AG04449 (cell line): ENCODE measurements at places on chromosomes 13 and 19.

- DNase-seq: no peak
These were observed at the start of gene NDUFA11 for GRCh38 chr19:5903624-5904351. Gene NDUFA11, minus strand, starts transcription at chr19:5903790. Its CDS starts 82 bp downstream, at chr19:5903708.

GRCh38 chr13:109790942-109791605, 4.7 kb upstream of the IRS2 start:
- DNase-seq: no peak

GRCh38 chr19:33325920-33326319, 23.6 kb upstream of the CEBPA start:
- DNase-seq: no peak

GRCh38 chr19:12997967-12998940, 3.0 kb downstream of the NFIX start:
- DNase-seq: no peak

DNA sequence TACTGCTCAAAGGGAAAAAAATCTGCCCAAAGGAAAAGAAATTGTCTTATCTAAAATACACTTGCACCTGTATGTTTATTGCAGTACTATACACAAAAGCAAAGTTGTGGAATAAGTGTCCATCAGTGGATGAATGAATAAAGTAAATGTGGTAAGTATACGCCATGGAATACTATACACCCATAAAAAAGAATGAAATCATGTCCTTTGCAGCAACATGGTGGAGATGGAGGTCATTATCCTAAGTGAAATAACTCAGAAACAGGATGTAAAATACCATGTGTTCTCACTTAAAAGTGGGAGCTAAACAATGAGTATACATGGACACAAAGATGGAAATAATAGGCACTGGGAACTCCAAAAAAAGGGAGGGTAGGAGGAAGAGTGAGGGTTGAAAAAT, 3.8 kb upstream of the MUC16 start:
- no peak for DNase-seq

- no peak for DNase-seq
These were observed 1654.4 kb upstream of the SPRY2 start for GRCh38 chr13:81995316-81995715.

DNA sequence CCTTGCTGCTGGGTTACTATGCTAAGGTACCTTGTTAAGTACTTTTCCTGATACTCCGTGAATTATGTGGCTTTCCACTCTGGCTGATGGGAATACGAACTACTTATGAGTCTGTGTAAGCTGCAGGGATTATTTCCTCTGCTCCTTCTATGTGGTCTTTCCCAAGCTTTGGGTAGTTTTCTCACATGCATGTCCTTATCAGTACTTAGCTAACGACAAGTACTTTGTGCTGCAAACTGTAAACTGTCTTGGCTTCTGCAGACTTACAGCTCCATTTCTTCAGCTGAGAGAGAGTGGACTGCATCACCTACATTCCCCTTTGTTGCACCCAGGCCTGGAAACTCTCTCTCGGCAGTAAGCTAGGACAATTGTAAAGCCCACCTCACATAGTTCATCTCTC, 76.6 kb downstream of the FGF9 start:
- DNase-seq: no peak

- no peak for DNase-seq
These were observed 1.3 kb upstream of the HNRNPL start for GRCh38 chr19:38850976-38851621.

- no peak for DNase-seq
These were observed 37.7 kb upstream of the CYP4F8 start for GRCh38 chr19:15577184-15577771.

GRCh38 chr19:1673645-1674292, 21.4 kb upstream of the TCF3 start:
- DNase-seq: no peak

DNA sequence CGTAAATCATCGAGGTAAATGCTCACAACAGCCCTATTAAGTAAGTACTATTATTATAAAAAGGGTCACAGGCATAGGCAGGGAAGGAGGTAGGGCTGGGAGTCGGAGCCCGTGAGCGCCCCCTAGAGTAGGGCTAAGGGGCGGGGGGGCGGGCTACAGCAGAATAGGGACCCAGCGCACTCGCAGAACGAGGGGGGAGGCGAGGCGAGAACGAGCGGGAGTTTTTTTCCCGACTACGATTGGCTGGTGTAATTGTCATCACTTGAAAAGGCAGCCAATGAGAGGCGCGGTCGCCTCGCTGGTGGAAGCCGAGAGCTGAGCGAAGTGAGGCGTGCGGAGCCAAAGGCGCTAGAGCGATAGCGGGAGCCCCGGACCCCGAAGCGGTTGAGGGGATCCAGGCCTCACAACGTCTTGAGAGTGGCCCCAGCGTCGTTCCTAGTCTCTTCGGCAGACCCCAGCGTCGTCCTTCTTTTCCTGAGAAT, 24.2 kb downstream of the KEAP1 start:
- DNase-seq: no peak

DNA sequence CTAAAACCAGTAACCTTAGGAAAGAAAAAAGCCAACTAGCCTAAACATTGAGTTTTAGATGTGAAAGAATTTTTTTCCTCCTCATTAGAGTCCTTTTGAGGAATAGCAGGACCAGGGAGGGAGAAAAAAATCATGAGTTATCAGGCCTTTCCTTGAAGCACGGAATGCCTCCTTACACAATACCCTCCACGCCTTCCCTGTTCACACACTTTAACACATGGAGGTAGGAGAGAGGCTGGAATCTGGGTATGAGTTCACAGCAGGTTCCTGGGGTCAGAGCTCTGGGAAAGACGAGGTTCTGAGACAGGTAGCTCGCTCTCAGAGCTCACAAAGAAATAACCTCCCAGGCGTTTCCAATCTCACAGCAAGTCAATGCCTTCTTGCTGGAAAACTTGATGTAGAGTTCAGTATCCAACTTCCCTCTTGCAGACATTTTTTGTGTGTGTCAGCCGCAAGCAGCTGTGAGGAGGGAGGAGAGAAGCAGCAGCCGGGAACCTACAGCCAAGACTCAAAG, 716 bp downstream of the ZNF573 start:
- DNase-seq: no peak

DNA sequence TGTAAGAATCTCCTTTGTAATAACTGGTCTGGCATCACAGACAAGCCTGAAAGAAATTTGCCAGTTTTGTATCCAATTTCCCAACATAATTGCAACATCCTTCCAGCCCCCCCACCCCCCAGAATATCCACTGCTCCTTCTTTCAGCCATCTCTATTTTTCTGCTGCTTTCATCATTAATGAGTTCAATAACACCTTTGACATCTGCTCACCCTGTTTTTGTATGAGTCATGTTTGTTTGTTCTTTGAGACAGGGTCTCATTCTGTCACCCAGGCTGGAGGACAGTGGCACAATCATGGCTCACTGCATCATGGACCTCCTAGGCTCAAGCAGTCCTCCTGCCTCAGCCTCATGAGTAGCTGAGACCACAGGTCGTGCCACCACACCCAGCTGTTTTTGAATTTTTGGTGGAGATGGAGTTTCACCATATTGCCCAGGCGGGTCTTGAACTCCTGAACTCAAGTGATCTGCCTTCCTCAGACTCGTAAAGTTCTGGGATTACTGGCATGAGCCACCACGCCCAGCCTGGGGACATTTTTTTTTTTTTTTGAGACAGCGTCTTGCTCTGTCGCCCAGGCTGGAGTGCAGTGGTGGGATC, 7.0 kb upstream of the ZC3H4 start:
- no peak for DNase-seq

GRCh38 chr19:38196948-38197656, 26.9 kb downstream of the DPF1 start:
- DNase-seq: no peak

- DNase-seq: no peak
These were observed 442.2 kb upstream of the KLF12 start for GRCh38 chr13:74576420-74576819.

GRCh38 chr13:98439126-98439828, 137.6 kb downstream of the STK24 start:
- no peak for DNase-seq

DNA sequence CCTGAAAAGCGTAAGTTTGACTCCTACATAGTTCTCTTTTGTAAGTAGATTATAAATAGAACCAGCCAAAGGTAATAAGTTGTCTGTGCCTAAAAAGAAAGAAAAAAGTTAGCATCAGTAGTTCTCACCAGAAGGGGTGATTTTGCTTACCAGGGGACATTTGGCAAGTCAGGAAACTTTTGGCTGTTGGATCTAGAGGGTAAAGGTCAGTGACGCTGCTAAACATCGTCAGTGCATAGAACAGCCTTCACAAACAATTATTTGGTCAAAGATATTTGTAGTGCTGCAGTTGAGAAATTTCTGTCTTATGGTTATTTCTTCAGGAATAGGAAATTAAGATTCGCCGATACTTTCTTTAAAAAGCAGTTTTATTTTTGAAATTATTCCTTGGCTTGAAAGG, 2.0 kb downstream of the USPL1 start:
- DNase-seq: no peak

DNA sequence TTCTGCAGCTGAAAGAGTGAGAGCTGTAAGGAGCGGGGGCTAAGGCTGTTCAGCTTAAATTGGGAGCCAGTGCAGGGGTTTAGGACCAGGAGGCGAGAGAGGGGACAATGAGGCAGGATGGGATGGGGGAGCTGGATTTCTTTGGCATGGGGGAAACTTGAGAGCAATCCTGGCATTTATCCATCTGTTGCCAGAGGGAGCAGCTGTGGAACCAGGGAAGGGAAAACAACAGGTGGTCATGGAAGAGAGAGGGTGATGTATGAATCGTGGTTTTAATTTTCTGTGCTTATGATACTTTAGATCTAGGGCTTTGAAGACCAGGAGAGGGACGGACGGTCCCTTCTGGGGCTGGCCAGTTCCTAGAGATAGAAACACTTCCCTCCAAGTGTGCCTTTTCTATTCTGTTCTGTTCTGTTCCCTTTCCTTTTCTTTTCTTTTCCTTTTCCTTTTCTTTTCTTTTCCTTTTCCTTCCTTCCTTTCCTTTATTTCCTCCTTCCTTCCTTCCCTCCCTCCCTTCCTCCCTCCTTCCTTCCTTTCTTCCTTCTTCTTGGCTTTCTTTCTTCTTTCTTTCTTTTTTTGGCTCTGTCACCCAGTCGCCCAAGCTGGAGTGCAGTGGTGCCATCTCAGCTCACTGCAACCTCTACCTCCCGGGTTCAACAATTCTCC, 16.0 kb upstream of the CCL25 start:
- no peak for DNase-seq
